Stimulated activated naive CD4-positive, alpha-beta T cell treated with Interleukin-2 at 50 U/mL for 16 hours (primary cell): ENCODE measurements at places on chromosomes 6 and 20.

DNA sequence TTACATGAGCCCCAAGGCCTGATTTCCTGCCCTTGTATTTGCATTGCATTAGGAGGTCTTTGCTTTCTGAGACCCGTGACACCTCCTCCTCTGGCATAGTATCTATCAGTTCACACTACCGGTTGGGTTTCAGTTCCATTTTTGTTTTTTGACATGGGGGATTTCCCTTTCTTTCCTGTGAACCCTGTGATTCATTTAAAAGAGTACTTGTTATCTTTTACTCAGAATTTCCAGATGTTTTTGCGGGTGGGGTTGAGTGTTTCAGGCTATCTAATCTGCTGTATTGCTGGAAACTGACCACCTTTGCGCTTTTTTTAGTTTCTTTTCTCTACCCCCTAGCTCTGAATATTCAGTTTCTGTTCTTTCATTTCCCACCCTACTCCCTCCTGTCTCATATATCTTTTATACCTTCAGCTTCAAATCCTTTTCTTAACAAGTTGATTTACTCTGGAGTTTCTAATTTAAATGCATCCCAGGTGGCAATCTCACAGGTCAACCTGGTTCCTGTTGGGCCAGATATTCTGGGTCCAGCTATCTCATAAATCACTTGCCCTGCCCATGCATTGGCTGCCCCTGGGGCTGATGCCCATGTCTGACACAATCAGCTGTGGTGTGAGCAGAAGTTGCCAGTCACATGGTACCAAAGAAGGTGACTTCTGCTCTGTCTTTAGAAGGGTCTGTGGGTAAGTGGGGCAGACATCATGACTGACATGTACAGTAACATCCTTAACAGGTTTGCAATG lies 14.3 kb upstream of the NCOA3 start:
- DNase-seq, result peak; percentile 61

- DNase-seq, result no peak
Measured at GRCh38 chr6:84791233-84791632, 26.8 kb upstream of the TBX18 start.

GRCh38 chr6:34587325-34587724 lies 31.2 kb upstream of the SPDEF start:
- no peak for DNase-seq

- no peak for DNase-seq
Measured at GRCh38 chr6:6525933-6526332, 62.6 kb upstream of the LY86 start.

DNA sequence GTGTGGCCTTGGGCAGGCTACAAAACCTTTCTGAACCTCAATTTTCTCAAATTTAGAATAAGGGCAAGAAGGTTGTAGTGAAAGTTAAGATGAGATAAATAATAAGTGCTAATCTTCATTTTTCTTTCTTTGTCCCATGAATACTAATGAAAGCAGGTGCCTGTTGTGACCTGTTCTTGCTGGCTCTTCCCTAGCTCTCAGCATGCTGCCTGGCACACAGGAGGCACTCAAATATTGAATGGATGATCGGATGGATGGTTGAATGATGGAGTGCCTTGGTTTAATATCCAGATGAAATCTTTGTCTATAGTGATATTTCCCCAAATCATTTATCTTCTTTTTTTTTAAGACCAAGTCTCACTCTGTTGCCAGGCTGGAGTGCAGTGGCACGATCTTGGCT lies 15.0 kb downstream of the PBOV1 start:
- no peak for DNase-seq

GRCh38 chr6:6725468-6726209 lies 137.1 kb downstream of the LY86 start:
- no peak for DNase-seq

- no peak for DNase-seq
Measured at GRCh38 chr6:135567375-135568083, 70.0 kb upstream of the AHI1 start.

- no peak for DNase-seq
Measured at GRCh38 chr20:63577317-63577894, 3.4 kb upstream of the HELZ2 start.

DNA sequence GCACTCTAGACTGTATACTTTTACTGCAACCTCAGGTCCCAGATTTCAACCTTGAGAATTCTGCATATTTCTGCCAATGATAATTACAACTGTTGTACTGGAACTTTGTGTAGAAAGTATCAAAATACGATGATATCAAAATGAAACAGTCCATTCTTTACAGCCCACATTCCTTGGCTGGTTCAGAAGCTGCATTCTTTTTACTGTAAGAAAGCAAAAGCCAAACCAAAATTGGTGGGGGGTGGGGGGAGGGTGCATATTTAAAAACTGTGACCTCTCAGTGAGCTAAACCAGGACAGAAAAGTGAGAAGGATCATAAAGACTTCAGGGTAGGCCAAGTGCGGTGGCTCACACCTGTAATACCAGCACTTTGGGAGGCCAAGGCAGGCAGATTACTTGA lies 41.8 kb upstream of the UBR2 start:
- no peak for DNase-seq

DNA sequence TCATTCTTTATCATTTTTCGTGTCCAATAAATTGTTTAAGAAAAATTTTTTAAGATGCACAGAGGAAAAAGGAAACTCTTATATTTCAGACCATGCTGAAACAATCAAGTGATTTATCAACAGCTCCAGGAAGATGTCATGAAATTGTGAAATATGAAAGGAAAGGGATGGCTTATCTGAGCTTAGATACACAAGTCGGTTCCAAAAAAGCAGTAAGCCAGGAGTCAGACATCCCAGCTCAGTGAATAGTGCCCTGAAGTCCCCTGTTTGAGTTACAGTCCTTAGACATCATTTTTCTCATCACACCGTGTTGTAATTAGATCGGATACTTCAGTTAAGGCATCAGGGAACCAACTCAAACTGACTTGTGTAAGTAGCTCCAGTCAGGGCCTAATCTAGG lies 91.0 kb upstream of the SSTR4 start:
- no peak for DNase-seq
